Ovary (tissue), 10 donors: ENCODE measurements at places on chromosomes 6 and 20. TPM values are rescaled to one million over a fixed set of nuclear protein-coding genes. Genes with fewer than 3 reads are reported as not detected.

RHAG gene
- polyA plus RNA-seq: not detected

DNA sequence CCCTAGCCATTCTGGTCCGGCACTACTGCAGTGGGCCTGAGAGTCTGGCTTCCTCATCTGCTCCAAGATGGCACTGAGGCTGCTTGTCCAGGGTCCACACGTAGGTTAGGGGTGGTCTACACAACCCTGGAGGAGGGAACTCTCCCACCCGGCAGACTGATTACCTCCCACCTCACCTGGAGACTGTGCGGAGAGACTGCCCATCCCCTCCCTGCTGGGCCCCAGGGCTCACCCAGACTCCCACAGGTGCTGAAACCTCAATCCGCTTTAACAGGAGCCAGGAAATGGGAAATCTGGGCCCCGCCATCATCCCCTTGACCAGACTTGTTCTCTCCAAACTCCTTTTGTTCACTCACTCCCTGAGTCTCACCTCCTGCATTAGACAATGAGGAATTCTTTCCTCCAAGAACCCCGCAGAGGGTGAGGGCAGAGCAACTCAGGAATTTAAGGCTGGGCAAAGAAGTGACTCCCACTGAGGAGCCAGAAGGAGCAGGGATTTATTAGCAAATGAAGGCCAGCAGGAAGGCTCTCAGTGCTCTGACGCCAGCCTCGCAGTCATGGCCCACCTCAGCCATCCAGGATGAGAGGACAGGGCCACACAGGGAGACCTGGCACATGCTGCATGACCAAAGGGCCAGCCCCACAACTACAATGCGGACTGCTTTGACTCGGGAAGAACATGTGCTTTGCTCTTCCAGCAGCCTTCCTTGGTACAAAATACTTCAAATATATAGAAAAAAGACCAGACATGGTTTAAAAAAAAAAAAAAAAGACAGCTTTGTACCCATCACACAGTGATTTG, 53.0 kb downstream of the CDK5RAP1 start:
- H3K4me1 ChIP-seq: no peaks in the 10 kb centered on the region
- H3K4me3 ChIP-seq: no peak overlapping the region
- H3K27me3 ChIP-seq: no peaks in the 10 kb centered on the region

GRCh38 chr6:146913842-146914488, 290.3 kb upstream of the STXBP5 start:
- H3K36me3 ChIP-seq: no peaks in the 10 kb centered on the region
- no peaks in the 10 kb centered on the region for H3K27me3 ChIP-seq
- peak overlapping the region; percentile 71 for H3K27ac ChIP-seq
- H3K4me1 ChIP-seq: peaks cover 4% of the 10 kb centered on the region

DNA sequence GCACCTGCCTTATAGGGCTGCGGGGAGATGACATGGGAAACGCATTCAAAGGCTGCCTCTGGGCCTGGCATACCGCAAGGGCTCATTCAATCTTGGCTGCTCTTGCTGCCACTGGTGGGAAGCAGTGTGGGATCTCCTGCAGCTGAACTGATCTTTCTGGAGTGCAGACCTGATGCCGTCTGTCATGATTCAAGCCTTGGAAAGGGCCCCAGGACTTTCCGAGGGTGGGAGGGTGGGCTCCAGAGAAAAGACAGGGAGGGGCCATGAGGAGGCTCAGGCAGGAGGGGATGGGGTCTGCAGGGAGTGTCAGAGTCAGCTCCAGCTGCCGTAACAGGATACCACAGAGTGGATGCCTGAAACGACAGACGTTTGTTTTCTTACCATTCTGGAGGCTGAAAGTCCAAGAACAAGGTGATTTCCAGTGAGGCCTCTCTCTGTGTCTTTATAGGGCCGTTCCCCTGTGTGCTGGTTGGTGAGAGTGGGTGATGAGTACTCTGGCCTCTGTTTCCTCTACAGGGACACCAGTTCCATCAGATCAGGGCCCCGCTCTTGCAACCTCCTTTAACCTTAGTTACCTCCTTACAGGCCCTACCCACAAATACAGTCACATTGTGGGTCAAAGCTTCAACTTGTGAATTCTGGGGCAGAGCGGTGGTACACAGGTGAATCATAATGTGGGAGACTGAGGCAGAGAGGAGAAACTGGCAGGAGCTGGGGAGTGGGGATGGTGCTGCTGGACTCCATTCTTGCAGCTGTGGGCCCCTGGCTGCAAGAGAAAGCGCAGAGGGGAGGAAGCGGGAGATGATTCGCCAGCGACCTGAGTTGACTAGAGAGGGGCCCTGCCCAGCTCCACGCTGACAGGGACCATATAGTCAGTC, 148.4 kb downstream of the SYCP2 start:
- no peak overlapping the region for H3K4me3 ChIP-seq
- no peak for DNase-seq
- H3K27ac ChIP-seq: no peak overlapping the region
- H3K4me1 ChIP-seq: no peaks in the 10 kb centered on the region
- no peaks in the 10 kb centered on the region for H3K27me3 ChIP-seq

DNA sequence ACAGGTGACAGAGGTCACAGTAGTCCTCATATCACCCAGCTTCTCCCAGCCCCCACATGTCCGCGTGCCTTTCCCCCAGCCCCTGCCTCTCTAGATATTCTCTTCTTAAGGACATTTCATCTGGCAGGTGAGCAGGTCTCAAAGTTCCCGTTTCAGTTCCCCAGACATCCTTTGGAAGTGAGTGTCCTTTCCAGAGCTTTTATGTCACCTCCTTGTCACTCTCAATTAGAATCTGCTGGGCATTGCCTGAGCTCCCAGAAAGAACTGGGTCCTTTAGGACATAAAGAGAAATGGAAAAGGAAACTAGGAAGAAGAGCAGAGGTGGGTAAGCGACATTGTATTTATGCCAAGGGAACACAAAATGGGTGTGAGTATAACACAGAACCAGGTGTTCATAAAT, 66.9 kb upstream of the CEP85L start:
- H3K4me1 ChIP-seq: peaks cover 4% of the 10 kb centered on the region
- no peaks in the 10 kb centered on the region for H3K27me3 ChIP-seq
- H3K4me3 ChIP-seq: no peak overlapping the region
- H3K36me3 ChIP-seq: no peaks in the 10 kb centered on the region
- no peak overlapping the region for H3K27ac ChIP-seq

NFYA gene
- 14.2 TPM for polyA plus RNA-seq

DNA sequence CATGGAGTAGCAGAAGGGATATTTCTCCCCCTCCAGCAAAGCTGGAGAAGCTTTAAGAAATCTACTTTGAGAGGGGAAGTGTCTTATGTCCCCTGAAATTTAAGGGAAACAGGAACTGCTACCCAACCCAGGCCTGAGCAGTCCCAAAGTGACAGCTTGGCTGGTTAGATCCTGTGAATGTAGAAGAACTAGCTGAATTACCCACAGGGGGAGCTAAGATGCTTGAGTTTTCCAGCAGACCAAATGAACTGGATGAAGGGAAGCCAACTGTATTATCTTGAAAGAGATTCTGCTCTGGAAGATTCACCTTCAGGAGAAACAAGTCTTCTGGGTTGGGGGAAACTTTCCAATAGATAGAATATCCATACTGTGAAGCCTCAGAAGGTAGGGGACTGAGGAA, 303.3 kb upstream of the MMS22L start:
- no peaks in the 10 kb centered on the region for H3K36me3 ChIP-seq
- H3K4me3 ChIP-seq: no peak overlapping the region
- no peaks in the 10 kb centered on the region for H3K4me1 ChIP-seq
- no peak for DNase-seq
- no peaks in the 10 kb centered on the region for H3K27me3 ChIP-seq

DNA sequence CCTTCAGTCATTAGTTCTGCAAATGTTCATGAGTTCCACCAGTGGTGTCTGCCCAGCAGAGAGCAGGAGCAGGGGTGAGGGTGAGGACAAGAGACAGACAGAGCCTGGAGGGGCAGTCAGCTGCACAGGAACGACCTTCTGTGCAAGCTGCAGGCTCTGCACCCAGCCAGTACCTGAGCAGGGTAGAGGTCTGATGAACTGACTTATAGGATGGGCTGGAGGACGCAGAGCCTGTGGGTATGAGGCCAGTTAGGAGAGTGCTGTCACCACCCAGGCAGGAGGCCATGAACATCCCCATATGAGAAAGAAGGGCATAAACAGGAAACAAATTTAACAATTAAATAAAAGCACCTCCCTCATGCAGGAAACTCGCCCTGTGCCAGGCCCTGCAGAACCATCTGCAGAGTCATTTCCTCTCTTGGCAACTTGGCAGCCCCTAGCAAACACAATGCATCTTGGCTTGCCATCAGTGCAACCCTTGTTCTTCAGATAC, 17.9 kb downstream of the C6orf15 start:
- no peaks in the 10 kb centered on the region for H3K4me1 ChIP-seq
- no peak overlapping the region for H3K27ac ChIP-seq
- DNase-seq: no peak
- H3K27me3 ChIP-seq: no peaks in the 10 kb centered on the region
- no peaks in the 10 kb centered on the region for H3K36me3 ChIP-seq

- H3K36me3 ChIP-seq: no peaks in the 10 kb centered on the region
- peaks cover 2% of the 10 kb centered on the region for H3K4me1 ChIP-seq
- no peak for DNase-seq
- H3K27me3 ChIP-seq: no peaks in the 10 kb centered on the region
Measured at GRCh38 chr6:150191809-150192208, 49.0 kb downstream of the PPP1R14C start.

MUCL3 gene
- polyA plus RNA-seq: not detected

DNA sequence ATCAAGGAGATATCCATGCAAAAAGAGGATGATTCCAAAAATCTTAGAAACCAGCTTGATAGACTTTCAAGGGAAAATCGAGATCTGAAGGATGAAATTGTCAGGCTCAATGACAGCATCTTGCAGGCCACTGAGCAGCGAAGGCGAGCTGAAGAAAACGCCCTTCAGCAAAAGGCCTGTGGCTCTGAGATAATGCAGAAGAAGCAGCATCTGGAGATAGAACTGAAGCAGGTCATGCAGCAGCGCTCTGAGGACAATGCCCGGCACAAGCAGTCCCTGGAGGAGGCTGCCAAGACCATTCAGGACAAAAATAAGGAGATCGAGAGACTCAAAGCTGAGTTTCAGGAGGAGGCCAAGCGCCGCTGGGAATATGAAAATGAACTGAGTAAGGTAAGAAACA, 10.1 kb upstream of the SNRNP48 start:
- no peaks in the 10 kb centered on the region for H3K27me3 ChIP-seq
- DNase-seq: no peak
- H3K36me3 ChIP-seq: no peaks in the 10 kb centered on the region
- no peak overlapping the region for H3K27ac ChIP-seq

- H3K27ac ChIP-seq: no peak overlapping the region
- DNase-seq: peak; percentile 53
- no peaks in the 10 kb centered on the region for H3K36me3 ChIP-seq
- H3K4me3 ChIP-seq: no peak overlapping the region
Measured at GRCh38 chr6:28710466-28711191, 184.9 kb downstream of the GPX5 start.

DNA sequence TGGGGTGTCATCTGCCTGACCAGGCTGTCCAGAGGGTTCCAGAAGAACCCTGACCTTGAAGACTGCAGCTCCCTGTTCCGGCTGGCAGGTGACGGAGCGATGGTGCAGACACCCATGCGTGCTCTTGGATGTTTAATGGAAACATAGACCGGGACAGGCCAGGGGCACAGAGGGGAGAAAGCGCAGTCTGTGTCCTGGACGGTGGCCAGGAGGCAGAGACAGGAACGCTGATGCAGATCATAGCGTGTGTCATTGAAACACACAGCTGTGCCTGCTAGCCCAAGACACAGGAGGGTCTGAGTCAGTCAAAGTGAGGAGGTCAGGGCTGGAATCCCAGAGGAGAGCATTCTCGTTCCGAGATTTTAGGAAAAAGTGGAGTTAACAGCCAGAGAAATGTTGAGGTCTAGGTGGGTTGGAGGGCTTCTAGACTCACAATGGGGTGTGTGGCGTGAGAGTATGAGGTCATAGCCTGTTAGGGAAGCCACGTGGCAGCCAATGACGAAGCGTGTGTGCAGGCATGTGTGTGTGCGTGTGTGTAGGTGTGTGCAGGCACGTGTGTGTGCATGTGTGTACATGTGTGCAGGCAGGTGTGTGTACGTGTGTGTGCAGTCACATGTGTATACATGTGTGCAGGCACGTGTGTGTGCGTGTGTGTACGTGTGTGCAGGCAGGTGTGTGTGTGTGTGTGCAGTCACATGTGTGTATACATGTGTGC, 167.0 kb downstream of the ERMARD start:
- H3K4me1 ChIP-seq: peaks cover 16% of the 10 kb centered on the region
- no peak overlapping the region for H3K4me3 ChIP-seq
- H3K36me3 ChIP-seq: no peaks in the 10 kb centered on the region
- no peak for DNase-seq

DNA sequence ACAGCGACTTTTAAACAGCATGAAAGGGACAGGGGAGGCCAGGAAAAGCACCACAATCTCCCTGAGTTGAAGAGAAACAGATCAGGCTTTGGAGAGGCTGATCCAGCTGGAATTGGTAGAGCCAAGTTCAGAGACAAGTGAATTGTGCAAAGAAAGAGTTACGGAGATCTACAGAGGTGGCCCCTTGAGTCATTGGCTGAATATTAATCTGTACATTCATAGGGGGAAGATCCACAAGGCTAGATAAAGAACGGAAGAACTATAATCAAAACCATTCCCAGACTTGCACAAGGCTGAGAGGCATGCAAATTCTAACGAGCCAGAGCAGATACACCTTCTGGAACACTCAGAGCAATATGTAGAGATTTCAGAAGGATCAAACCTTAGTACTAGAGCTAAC, 14.2 kb upstream of the FOXQ1 start:
- H3K4me1 ChIP-seq: no peaks in the 10 kb centered on the region
- DNase-seq: no peak
- H3K36me3 ChIP-seq: no peaks in the 10 kb centered on the region
- H3K4me3 ChIP-seq: no peak overlapping the region
- H3K27ac ChIP-seq: no peak overlapping the region
- H3K27me3 ChIP-seq: no peaks in the 10 kb centered on the region

- no peak for DNase-seq
- no peaks in the 10 kb centered on the region for H3K36me3 ChIP-seq
- H3K27me3 ChIP-seq: no peaks in the 10 kb centered on the region
- H3K4me3 ChIP-seq: no peak overlapping the region
- H3K27ac ChIP-seq: no peak overlapping the region
- peaks cover 12% of the 10 kb centered on the region for H3K4me1 ChIP-seq
Measured at GRCh38 chr6:42292004-42292740, 74.5 kb upstream of the MRPS10 start.

DNA sequence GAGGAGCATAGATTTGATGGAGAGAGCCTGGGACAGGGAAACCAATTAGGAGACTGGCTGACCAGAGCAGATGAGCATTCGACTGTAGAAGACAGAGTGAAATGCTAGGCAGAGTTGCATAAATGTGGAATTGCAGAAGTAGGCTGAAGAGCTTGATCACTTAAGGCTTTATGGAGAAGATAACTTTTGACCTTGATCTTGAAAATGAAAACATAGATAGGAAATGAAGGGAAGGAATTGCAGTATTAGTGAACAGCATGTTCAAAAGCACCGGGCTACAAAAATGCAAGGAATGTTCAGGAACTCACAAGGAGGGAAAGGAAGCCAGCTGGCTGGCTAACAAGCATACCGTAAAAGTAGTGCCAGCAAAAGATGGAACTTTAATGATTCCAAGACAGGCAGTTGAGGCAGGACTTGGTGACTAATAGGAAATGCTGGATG, 20.5 kb upstream of the LTV1 start:
- DNase-seq: no peak
- no peak overlapping the region for H3K4me3 ChIP-seq
- no peak overlapping the region for H3K27ac ChIP-seq
- no peaks in the 10 kb centered on the region for H3K27me3 ChIP-seq
